GM06990 (cell line): ENCODE measurements at places on chromosomes 6 and 20.

GRCh38 chr6:6701864-6702263 is 113.3 kb downstream of the LY86 start:
- DNase-seq: no peak

- no peak for DNase-seq
Observed at GRCh38 chr6:89310929-89311328, 4.2 kb downstream of the GABRR2 start.

- peak; percentile 77 for DNase-seq
Observed at GRCh38 chr6:31270788-31271640, 878 bp downstream of the HLA-C start.

- DNase-seq: no peak
Observed at GRCh38 chr6:43962458-43962857, 164.8 kb downstream of the MRPL14 start.

GRCh38 chr6:52209770-52210169 is 23.6 kb downstream of the IL17A start:
- DNase-seq: no peak

- DNase-seq: no peak
Observed at GRCh38 chr6:110359556-110359955, 1.4 kb upstream of the METTL24 start.

GRCh38 chr6:15309611-15310283 is 63.9 kb downstream of the JARID2 start:
- no peak for DNase-seq

- DNase-seq: no peak
Observed at GRCh38 chr6:163398115-163398514, 16.4 kb upstream of the QKI start.

- no peak for DNase-seq
Observed at GRCh38 chr6:104409913-104410312, 449.8 kb downstream of the HACE1 start.

GRCh38 chr6:170279977-170280688 is 10.7 kb downstream of the DLL1 start:
- DNase-seq: peak; percentile 81

GRCh38 chr6:30883685-30884520 is at the start of gene DDR1:
TSS of gene DDR1 (plus strand) at chr6:30884519. CDS start at chr6:30888730, 4,211 bp downstream.
- DNase-seq: peak; percentile 60

DNA sequence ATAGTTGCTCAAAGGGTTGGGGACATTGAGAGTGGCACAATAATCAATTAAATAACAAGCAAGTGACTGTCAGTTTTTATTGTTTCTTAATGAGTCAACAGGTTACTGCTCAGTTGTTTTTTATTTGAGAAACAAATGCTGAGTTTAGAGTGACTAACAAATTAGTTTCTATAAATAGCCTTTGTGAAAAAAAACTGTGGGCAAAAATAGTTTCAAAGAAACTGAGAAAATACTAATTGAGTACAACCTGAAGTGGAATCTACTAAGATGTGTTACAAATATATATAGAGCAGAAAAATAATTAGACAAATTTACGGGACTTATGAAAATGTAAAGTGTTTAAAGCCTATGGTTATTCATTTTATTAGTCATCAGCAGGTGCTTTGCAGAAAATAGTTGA is 22.3 kb downstream of the BEND6 start:
- DNase-seq: peak; percentile 54

DNA sequence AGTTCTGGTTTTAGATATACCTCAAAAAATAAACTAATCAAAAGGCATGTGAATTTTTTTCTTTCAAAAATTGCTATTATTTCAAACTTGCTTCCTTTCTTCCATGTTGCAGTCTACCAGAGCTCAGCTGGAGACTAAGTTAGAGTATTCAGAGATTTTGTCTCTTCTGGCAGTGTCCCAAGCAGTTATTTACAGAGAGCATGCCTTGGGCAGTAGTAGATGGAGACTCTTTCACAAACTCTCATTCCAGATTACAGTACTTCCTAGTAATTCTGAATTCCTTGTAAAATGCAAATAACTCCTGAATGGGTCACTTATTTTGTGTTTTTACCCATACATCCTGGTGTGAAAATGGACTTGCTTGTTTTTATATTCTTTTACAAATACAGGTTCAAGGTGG is 703.4 kb downstream of the EPHA7 start:
- no peak for DNase-seq

- DNase-seq: no peak
Observed at GRCh38 chr6:69138148-69138547, 503.1 kb downstream of the ADGRB3 start.

DNA sequence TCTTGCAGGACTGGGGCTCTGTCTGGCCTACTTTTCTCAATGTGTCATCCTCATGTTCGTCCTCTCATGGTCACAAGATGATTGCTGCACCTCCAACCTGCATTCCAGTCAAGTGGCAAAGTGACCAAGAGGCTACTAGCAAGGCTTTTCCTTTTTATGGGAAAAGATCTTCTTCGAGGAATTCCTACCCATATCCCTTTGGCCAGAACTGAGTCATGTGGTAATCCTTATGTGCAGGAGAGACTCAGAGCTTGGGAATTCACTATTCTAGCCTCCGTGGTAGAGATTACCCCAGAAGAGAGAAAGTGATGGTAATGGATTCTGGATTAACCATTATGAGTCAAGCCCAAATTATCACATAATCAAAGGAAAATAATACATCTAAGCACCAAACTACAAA is 162.7 kb downstream of the KCNQ5 start:
- DNase-seq: no peak

- DNase-seq: no peak
Observed at GRCh38 chr6:90468080-90468479, 118.8 kb downstream of the MAP3K7 start.

- DNase-seq: no peak
Observed at GRCh38 chr6:138765896-138766655, 7.5 kb upstream of the CCDC28A start.

DNA sequence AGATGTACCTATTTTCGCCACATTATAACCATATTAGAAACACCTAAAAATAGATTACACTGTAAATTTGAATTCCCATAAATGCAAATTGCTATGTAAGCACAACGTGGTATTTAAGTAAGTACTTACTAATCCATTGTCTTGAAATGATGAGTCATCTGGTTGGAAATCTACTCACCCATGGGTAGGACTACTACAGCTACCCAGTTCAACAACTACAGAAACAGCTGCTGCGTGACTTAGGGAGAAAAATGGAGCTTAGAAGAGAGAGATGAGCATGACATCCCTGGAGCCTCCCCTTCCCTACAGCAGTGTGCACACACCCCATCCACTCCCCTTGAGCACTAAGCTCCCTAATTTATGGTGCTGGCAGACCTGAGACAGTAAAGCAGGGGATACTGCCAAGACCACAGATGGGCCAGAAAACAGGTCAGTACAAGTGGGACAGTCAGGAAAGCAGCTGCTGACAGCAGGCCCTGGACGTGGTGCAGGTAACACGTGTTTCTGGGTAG is 26.9 kb downstream of the RRAGD start:
- DNase-seq: peak; percentile 55

GRCh38 chr6:105045526-105045925 is 88.6 kb downstream of the LIN28B start:
- DNase-seq: no peak

- no peak for DNase-seq
Observed at GRCh38 chr6:99350573-99350972, 1.1 kb upstream of the FAXC start.

GRCh38 chr6:41072836-41073202 is at the start of gene NFYA:
TSS of gene NFYA (plus strand) at chr6:41072974. CDS start at chr6:41079090, 6,116 bp downstream.
- DNase-seq: peak; percentile 99

- no peak for DNase-seq
Observed at GRCh38 chr6:2976060-2976459, 4.7 kb upstream of the SERPINB6 start.

- no peak for DNase-seq
Observed at GRCh38 chr6:87722540-87723169, 20.6 kb upstream of the AKIRIN2 start.

GRCh38 chr20:20668639-20669038 is 43.8 kb downstream of the RALGAPA2 start:
- DNase-seq: peak; percentile 20

DNA sequence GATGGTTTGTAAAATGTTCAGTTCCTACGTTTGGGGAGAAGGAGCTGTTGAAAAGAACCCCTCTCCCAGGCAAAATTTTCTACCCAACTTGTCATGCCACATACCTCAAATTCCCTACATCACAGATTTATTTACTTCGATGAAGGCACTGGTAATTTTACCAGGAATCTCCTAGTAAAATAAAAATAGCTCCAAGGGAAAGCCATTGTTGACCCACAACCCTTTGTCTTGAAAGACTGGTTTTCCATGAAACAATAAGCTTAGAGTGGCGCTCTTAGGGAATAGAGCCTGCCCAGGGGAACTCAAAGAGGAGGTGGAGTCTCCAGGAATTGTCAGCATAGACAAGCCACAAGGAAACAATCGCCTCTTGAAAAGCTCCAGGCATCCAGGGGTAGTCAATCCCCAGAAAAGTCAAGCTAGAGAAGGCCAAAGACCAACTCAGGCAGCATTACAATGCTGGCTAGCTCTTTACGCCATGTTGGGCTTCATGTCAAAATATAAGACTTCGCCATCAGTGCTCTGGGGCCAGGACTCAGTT is 99.2 kb upstream of the RREB1 start:
- no peak for DNase-seq

GRCh38 chr6:3797231-3798054 is 45.9 kb upstream of the PXDC1 start:
- DNase-seq: no peak

DNA sequence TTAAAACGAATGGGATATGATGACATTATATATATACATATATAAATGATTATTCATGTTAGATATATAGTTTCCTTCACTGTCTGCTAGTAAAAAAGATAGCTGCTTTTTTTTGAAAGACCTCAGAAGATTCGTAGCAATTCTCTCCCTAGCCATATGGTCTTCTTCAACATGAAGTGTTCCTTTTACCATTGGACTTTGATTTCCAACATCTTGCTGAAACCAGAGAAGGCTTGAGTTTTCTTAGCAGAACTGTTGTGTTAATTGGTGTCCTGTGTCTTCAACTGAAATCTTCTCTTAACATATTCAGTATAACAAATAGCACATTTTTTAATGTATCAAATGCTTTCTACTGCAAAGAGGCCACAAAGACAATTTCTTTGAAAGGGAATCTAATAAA is 55.3 kb downstream of the FNDC1 start:
- DNase-seq: no peak

DNA sequence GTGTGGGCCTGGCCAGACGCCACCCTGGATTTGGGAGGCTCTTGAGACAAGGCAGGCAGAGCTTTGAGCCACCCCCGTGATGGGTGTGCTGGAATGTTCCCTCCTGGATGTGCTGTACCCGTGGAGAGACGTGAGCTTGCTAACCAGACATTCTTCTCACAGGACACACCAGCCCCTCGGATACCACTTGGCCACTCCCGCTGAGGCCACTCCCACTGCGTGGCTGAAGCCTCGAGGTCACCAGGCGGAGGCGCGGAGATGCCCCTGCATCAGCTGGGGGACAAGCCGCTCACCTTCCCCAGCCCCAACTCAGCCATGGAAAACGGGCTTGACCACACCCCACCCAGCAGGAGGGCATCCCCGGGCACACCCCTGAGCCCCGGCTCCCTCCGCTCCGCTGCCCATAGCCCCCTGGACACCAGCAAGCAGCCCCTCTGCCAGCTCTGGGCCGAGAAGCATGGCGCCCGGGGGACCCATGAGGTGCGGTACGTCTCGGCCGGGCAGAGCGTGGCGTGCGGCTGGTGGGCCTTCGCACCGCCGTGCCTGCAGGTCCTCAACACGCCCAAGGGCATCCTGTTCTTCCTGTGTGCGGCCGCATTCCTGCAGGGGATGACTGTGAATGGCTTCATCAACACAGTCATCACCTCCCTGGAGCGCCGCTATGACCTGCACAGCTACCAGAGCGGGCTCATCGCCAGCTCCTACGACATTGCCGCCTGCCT is 14.1 kb downstream of the SLCO4A1 start:
- no peak for DNase-seq

DNA sequence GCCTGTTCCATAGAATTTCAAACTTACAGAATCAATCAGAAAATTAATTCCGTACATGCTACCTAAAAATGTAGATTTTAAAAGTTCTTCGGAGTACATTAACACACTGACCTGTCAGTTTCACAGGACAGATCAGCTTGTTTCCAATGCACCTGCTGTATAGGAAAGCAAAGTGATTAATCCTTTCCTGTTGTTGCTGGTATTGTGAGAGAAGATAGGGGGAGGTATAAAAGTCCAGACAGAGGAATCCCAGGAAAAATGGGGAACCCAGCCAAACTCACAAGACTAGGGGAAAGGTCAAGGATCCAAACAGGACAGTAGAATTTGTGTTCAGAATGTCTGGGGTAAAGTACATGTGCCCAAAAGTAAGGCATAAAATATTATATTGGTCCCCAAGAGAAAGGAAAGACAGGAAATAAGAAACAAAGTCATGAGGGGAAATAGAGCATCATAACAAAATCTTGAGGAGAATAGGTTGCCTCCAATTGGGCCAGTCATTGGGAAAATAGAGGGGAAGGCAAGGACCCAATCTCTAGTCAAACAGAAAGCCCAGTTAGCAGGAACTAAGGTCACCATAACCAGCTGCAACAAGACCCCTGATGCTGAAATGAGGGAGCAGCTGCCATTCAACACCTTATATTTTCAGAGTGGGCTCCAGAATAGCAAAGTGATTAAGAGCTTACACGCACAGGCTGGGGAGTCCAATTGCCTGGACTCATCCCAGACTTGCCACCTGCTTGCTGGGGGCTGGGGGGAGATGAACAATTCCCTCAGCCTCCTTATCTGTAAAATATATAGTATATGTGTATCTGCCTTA is 10.3 kb downstream of the FILIP1 start:
- no peak for DNase-seq

- DNase-seq: no peak
Observed at GRCh38 chr20:11922561-11922960, 4.9 kb downstream of the BTBD3 start.

GRCh38 chr6:140844167-140844566 is 1288.6 kb upstream of the GJE1 start:
- DNase-seq: no peak

DNA sequence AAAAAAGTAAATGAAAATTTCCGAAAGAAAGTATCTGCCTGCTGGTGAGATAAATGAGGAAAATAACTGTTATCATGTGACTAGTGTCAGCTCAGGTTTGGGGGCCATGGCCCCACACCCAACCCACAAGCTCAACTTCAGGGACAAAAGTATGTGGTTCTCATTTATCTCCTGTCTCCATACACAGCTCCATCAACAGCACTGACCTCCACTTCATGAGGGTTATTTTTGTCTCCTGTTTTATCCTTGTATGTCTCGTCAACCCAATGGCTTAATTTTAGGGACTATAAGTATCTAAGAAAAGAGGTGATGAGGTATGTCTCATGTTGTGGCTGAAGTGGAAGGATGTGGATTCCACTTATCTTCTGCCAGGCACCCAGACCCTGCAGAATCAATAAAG is 271.6 kb upstream of the RIN2 start:
- no peak for DNase-seq

DNA sequence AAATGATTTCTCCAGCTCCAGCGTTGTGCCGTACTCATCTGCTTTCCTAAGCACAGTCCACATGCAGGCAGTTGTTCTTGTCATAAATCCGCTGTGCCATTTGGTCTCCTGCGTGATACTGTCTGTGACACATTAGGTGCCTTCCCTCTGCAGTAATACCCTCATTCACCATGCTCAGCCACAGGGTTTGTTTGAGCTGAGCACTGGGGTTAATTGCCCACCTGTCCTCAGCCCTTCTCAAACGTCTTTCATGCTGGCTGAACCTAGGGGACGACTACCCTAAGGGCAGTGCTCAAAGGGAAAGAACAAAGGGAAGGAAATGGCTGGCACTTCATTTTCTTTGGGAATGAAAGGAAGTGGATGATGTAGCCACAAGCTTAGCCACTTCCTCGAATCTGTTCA is 64.2 kb upstream of the MYLIP start:
- no peak for DNase-seq
